ENCODE measurements at places on chromosomes 12 and 14.
A peak's percentile ranks its signal among the peaks of the same experiment; 100 is the strongest.

GRCh38 chr14:93953739-93954515, 22.4 kb downstream of the ASB2 start:
- no peak for DNase-seq

DNA sequence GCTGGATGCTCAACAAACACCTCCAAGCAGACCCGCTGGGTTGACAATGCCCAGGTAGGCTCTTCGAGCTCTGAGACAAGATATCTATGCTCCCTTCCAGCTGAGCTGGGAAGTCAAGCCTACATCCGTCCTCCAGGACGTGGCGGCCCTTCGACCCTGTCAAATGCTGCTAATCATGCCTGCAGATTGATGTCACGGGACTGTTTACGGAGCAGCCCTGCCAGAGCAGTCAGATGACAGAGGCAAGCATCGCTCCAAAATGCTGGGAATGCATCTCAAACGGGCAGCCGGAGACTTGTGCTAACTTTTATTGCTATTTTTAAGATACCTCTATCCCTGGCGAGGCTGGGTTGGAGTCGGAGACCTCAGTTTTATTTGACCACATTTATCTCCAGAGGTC, 139.2 kb downstream of the NTF3 start:
- DNase-seq: no peak

GRCh38 chr12:123293178-123293760, 21.6 kb upstream of the CDK2AP1 start:
- no peak for DNase-seq

DNA sequence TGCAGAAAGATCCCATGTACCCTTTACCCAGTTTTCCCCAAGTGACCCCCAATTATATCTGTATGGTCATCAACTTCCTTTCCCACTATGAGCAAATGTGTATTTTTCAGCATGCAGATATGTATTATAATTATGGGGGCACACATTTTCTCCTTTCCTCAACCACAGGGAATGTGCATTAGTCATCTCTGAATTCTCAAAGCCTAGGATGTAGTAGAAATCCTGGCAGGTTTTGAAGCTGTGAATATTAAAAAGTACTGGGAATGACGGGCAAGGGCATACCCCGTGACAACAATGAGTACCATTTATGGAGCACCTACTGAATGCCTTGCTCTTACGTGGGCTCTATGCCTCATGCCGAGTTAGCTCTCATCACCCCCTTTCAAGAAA, 71.5 kb downstream of the VWF start:
- DNase-seq: no peak

- DNase-seq: no peak
Observed at GRCh38 chr14:70014406-70015095, 135.3 kb downstream of the SMOC1 start.

DNA sequence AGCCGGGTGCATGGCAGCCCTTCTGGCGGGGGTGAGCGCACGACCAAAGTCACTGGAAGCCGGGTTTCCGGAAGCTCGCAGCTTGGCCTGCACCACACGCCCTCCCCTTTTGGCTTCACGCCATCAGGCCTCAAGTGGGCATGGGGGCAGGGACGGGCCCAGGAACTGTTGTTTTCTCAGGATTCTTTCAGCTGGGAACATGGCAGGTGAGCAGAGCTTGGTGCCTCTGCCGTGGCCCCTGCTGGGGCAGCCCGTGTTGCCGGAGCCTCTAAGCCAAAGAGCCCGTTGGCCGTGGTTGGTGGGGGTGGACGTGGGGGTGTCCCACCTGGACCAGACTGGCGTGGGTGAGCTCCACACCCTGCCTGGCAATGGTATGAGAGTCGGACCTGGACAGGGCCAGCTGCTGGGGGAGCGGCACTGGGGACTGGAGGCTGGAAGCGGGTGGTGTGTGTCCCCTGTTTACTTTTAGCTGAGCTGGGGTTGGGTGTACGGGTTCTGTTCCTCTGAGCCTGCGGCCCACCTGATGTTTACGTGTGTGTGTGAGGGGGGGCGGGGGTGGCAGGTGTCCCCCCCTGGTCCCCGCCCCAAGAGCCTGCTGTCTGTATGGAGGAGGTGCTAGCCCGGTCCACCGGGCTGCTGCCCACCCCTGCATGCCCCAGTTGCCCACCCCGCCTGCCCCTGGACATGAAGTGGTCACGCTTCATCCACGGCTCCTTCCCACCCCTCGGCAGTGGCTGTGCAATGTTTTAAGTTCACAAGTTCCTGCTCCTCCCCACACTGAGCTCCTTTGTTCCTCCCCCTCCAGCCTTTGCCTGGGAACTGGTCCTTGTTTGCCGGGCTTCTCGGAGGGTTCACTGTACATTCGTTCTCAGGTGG, 28.7 kb upstream of the PLD4 start:
- no peak for DNase-seq

DNA sequence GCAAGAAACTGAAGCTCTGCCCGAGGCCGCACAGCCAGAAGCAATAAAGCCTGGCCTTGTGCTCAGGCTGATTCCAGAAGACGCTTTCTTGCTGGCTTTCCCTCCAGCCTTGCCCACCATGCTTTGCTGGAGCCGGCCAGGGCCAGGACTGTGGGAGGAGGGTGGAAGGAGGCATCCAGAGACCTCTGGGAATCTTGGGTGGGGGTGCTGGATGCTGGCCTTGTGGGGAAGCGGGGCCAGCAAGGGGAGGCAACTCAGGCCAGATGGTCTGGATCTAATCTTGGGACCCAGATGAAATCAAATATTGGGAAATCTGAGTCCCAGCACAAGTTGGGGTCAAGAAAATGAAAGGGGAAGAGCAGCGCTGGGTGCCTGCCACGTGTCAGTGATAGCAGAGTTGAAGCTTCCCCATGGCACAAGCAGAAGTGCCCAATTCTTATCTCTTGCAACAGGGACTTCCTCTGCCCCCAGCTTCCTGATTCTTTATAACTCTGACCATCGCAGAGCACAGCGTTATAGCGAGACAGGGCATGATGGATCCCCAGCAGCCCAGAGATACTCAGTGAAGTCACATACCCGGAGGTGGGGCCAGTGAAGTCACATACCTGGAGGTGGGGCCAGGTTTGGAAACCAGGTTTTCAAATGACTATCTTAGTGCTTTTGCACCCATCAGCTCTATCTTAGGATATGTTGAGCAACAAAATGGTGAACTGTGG, 6.4 kb upstream of the RABGGTA start:
- DNase-seq: no peak

DNA sequence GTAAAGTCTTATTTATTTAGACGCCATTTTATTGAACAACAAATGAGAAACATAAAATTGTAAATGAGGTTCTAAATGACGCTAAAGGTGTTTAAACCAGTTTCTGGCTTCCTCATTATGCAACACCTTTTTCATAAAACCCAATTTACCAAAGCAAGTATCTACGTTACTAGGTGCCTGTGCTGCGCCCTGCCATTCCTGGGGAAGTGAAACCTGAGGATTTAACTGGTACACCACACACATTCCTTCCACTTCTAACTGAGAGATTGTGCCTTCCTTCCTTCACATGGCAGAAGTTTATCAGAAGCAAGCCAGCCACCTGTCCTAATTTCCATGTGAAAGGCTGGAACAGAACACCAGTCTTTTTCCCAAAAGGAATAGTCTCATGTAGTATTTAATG, 40.3 kb upstream of the GCH1 start:
- DNase-seq: no peak

DNA sequence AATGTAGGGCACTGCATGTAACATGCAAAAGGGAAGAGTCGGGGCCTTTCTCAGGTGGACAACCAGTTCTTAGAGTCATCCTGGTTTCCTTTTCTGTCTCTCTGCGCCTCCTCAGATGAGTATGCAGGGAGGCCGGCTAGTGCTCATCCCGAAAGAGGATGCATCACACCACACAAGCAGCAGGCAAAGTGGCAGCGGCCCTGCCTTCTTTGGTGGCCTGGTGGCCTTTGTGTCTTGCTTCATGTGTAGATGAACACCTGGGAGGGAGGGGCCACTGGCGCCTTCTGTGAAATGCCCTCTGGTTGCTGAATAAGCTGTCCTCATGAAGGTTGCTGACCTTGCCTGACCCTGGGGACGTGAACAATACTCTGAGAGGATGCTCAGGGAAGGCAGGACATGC, 18.0 kb downstream of the SLC24A4 start:
- no peak for DNase-seq

GRCh38 chr12:47935184-47935583, 28.2 kb upstream of the TMEM106C start:
- DNase-seq: peak; percentile 4

DNA sequence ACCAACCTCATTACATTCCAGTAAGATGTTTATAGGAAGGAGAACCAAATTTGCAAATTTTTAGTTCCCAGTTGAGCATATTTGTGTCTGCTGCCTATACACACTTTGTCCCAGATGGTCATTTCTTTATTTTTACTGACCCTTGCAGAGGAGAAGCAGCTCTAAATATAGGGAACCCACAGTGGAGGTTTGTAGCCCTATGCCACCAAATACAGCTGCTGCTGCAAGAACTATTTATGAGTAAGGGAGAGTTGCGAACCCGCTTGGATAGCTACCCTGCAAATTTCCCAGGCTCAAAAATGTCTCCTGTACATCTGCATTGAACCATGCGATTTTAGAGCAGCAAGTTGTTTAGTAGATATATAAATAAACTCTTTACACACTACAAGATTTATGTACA, 48.2 kb downstream of the NAV3 start:
- no peak for DNase-seq

GRCh38 chr12:77845831-77846230, 15.1 kb downstream of the NAV3 start:
- peak; percentile 2 for DNase-seq

DNA sequence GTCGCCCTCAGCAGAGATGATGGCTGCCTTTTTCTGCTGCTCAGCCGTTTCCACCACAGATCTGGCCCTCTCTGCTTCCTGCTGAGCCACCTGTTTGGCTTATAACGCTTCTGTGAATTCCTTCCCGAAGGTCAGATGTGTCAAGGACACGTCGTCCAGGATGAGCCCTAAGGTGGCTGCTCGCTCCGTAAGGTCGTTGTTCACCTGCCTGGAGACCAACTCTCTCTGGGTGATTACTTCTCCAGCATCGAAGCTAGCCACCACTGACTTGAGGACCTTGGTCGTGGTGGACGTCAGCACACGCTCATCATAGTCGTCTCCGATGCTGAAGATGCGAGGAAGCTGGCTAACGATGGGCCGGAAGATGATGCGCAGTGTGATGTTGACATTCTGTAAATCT, 11.7 kb upstream of the ASB8 start:
- DNase-seq: no peak

DNA sequence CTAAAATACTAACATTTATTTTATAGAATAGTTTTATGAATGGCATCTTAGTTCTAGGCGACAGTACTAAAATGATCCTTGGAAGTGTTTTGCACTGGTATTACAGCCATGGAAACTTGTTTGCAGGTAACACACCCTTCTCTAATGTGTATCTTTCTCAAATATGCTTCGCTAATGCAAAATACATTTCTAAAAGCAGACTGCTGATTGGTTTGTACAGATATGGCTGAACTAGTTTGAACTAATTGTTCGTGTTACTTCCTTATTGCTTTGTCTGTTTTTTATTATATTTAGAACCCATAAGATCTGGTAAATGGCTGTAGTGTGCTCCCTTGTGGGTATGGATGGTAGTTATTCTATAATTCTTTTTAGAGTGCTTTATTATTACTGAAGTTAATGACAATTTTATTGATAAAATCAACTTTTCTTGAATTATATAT, 53.0 kb downstream of the ATF7IP start:
- DNase-seq: no peak

DNA sequence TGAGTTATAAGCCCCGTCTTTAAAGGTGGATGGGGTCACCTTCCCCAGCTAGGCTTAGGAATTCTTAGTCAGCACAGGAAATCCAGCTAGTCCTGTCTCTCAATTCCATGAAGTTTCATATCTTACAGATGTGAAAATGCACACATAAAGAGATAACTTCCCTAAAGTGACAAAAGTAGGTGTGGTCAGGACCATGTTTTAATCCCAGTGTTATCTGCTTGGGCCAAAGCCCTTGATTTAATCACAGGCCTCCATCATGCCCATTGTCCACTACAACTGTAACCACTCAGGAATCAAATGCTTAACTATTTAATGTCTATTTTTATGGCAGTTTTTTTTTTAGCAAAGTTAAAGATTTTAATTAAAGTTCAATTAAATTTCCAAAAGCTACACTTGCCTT, 194.4 kb upstream of the BTG1 start:
- no peak for DNase-seq

DNA sequence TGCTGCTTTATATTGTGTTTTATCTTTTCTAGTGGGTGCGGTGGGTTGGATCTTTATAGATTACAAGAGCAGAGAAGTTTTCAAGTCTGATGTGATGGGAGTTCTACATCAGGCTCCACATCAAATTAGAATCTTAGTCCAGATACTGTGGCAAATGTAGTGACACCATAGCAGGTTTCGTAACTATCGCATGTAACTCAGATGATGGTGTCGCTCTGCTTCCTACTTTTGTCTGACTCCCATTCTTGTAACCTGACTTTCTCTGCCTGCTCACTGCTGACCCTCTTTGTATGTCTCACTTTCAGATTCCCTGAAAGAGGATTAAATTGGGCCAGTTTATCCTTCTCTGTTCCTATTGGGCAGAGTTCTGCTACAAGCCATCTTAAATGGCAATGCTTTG, 22.8 kb upstream of the FBXO34 start:
- no peak for DNase-seq

GRCh38 chr14:97298331-97298730, 501.1 kb downstream of the VRK1 start:
- peak; percentile 31 for DNase-seq

DNA sequence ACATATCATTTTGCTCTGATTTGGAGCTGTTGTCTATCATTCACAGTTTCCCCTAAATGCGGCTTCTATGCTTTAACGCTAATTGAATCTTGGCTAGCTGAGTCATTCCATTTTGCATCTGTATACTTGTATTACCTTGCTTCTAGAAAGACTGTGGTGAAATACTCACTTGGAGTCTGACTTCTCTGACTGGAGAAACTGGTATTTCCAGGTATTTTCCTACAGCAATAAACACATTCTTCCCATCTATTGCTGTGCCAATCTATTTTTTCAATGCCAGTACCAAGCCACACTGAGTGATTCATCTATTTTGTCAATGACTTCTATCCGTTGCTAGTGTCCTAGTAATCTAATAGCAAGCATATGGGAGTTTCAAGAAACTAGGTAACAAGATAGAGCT, 76.0 kb upstream of the ST8SIA1 start:
- no peak for DNase-seq

- no peak for DNase-seq
Observed at GRCh38 chr12:47124451-47124850, 44.7 kb upstream of the AMIGO2 start.

DNA sequence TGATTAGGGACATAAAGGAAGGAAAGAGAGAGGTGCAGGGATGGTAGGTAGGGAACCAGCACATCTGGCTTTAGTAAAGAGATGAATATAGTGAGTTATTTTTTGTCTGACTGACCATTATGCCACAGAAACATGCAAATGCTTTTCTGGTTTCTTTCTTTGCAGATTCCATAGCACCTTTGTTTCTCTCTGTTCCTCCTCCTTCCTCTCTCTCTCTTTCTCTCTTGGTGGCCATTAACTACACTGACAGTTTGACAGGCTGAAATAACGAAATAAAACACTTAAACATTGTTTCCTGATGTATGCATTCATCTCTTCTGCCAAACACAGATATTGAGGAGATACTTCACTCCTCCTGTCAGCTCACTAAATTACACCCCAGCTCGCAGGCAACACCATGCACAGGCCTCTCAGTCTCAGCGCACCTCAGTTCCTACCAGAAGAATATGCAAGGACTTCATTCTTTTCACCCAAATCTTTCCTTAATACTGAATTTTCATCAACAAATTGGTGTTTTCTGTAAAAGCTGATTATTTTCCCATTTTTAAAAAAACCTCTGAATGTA, 406.9 kb upstream of the SOX5 start:
- no peak for DNase-seq
